ENCODE measurements at places on chromosomes 3 and 15.

- peak; percentile 80 for DNase-seq
Observed at GRCh38 chr15:79431636-79432344, at the start of gene MINAR1. MINAR1 (plus strand) TSS chr15:79432336; CDS start chr15:79456148, 23,812 bp downstream.

DNA sequence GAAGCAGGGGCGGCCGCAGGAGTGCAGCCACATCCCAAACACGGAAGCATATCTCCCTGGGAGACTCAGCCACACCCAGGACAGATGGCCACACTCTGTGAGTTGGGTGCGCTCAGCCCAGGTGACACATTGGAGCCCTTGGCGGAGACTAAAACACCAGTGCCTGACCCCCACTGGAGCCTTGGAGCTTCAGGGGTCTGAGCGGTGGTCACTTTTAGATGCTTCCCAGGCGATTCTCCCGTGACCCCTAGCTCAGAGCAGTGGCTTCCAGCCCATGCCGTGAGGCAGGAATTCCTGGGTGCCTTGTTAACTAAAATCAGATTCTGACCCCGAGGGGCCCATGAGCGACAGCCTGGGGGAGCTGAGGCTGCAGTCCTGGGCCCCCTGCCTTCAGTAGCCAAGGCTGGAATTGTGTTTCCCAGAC lies 54.5 kb downstream of the PLXNA1 start:
- DNase-seq = no peak

DNA sequence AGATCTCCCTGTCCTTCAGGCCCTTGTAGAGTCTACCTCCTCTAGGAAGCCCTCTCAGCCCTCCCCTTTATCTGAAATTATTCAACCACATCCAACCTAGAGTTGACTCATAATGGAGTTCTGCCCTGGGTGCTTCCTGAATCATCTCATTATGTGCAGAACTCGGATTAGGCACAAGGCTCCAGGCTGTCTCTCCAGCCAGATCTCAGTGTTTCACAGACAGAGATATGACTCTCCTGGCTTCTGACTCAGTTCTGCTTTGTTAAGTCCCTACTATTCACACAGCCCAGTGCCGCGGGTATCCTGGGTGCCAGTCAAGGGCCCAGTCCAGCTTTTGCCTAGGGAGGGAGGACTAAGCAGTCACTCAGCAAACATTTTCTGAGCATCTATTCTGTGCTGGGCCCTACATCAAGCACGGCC lies 9.3 kb downstream of the STRA6 start:
- peak; percentile 95 for DNase-seq

GRCh38 chr3:29718661-29719065 lies 437.8 kb downstream of the RBMS3 start:
- no peak for DNase-seq

DNA sequence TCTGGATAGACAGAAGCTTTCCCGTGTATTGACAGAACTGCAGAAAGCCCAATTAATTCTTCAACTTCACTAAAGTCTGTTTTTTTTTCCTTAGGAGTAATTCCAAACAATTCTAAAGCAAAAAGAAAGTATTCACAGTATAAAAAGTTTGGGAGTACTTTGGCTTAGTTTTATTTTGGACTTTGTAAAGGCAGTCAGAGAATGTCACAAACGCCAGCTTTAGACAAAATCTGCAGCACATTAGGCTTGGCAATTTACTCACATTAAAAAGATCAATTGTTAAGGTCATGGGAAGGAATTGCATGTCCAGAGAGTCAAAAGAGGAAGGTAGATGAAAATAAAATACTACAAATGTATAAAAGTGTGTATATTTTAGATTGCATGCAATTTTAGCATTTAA lies 47.5 kb upstream of the GBE1 start:
- DNase-seq = no peak

DNA sequence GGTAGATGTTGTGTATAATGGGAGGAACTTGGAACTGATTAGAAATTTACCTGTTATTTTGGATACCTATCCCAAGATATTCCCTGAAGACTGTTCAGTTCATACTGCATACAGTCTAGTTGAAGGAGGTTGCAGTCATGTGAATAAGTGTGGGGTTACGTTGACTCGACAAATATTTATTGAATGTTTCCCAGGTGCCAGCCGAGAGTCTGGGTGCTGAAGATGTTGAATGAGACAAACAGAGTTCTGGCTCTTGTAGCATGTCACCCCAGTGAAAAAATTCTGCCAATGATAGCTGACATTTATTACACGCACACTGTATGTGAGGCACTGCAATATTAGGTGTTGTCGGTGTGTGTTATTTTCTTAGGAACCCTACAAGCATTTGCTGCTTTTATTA lies 176.0 kb downstream of the KCNMB2 start:
- DNase-seq = no peak

- no peak for DNase-seq
Observed at GRCh38 chr3:83434880-83435587, 1523.8 kb upstream of the CADM2 start.
